Placental epithelial cell (primary cell): ENCODE measurements at places on chromosomes 3 and 15. TPM values are rescaled to one million over a fixed set of nuclear protein-coding genes. Genes with fewer than 3 reads are reported as not detected.

Gene LARP6
- total RNA-seq, result 17.9 and 20.8 TPM in 2 replicates

Gene PEX5L
- not detected in 2 replicates for total RNA-seq

Gene CEP152
- total RNA-seq, result 3.3 and 4.3 TPM in 2 replicates

Gene CAMKV
- total RNA-seq, result not detected in 2 replicates

Gene IL17RD
- 0.39 and 0.54 TPM in 2 replicates for total RNA-seq

Gene ECE2
- not detected in 2 replicates for total RNA-seq
